NCI-H146 (cell line): ENCODE measurements at places on chromosomes 3 and 15.
A peak's percentile ranks its signal among the peaks of the same experiment; 100 is the strongest.

GRCh38 chr3:127289706-127290575 is 2.1 kb upstream of the PRR20G start:
- DNase-seq, result no peak

- DNase-seq, result no peak
Measured at GRCh38 chr3:173025941-173026340, 115.1 kb downstream of the SPATA16 start.

- DNase-seq, result no peak
Measured at GRCh38 chr3:172782235-172782634, 31.7 kb downstream of the ECT2 start.

- no peak for DNase-seq
Measured at GRCh38 chr3:123821920-123822319, 62.2 kb downstream of the MYLK start.

DNA sequence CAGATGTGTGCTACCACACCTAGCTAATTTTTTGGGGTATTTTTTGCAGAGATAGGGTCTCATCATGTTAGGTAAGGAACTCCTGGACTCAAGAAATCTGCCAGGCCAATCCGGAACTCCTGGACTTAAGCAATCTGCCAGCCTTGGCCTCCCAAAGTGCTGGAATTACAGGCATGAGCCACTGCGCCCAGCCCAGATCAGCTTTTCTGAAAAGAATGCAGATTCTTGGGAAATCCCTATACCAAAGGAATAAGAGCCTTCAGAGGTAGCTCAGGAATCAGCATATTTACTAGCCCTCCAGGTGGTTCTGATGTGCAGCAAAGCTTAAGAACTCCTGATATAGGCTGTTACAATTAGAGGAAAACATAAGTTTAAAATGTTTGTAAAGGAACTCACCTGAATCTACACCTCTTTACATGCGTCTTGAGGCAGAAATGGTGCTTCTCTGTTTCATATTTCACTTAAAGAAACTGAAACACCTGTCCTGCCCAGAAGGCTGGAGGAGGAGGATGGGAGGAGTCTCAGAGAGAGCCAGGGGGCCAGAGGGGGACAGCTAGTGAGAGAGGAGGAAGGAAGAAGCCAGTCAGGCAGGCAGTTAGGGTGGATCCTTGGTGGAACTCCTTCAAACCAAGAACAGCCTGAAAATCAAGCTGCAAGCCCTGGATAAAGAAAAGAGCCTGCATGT is at the start of gene XCR1:
TSS of gene XCR1 (minus strand) at position 463 of the 685 bp plus-strand sequence. CDS start 5,536 bp downstream, outside the sequence.
- DNase-seq, result no peak

DNA sequence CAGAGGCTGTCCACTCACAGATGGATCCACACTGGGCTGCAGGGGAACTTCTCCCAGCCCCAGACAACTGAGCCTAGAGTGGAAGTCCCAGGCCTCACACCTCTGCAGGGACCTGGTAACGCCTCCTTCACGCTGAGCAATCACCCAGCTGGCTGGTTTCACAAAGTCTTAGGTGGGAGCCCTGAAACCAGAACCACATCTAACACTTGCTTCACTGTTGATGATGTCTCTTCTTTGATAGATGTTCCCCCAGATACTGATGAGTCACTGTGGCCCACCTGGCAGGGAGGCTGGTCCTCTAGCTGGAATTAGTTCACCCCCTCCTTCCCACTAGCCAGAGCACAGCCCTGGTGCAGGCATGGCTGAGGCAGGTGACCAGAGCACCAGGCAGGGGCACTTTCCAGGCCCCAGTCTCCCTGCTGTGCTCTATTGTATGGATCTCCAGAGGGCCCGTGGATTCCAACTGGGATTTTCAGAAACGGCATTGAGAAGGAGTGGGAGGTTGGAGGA is 33.5 kb downstream of the MYL3 start:
- peak; percentile 85 for DNase-seq

GRCh38 chr3:177236704-177237103 is 39.4 kb upstream of the TBL1XR1 start:
- no peak for DNase-seq
